ENCODE measurements at places on chromosomes 4 and X.
A peak's percentile ranks its signal among the peaks of the same experiment; 100 is the strongest.

DNA sequence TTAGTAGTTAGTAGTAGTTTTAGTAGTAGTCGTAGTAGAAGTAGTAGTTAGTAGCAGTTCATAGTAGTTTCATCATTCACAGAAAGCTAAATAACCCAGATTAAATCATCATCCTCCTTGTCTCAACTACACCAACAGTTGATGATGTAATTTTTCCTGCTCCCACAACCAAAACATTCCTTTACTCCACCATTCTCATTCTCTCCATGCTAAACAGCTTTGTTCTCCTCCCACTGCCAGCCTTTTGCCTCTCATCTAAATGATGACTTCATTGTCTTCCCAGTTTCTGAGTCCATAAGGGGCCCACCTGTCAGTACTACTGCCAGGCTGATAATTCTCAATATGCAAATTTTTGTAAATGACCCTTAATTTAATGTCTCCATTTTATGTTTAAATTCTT lies 68.9 kb downstream of the ARHGAP24 start:
- DNase-seq, result no peak

- DNase-seq, result no peak
These were observed 267.3 kb downstream of the DCTD start for GRCh38 chr4:182649698-182650477.

DNA sequence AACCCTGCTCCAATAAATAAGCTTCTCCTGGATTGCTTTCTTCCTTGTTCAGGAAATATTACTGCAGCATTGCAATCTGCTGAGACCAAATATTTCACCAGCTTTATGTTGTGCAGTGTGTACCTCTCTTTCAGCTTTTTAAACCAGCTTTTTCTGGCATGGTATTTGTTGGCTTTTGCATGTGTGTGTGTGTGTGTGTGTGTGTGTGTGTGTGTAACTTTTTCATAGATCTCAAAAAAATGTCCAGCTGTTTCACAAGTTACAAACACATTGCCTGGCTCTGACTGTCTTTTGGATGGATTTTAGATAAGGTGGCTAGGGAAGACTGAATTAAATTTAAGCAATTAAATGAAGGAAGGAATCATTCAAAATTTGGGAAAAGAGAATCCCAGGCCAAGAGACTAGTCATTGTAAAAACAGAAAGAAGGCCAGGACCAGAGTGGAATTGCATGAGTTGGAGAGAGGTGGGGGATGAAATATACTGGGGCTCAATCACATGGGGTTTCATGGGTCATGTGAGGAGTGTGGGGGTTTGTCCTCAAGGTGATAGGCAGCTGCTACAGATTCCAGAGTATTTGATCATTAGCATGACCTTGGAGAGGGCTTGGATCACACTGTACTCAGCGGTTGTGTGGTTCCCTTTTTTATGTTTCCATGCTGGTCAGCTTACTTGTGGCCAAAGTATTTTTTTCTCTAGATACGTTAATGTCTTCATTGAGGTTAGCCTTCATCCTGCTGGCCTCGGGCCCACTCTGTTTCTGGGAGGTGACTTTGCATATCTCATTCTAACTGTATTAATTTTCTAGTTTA lies 357.7 kb upstream of the BOD1L1 start:
- DNase-seq, result no peak

GRCh38 chrX:66756717-66757116 lies 117.8 kb upstream of the EDA2R start:
- no peak for DNase-seq

DNA sequence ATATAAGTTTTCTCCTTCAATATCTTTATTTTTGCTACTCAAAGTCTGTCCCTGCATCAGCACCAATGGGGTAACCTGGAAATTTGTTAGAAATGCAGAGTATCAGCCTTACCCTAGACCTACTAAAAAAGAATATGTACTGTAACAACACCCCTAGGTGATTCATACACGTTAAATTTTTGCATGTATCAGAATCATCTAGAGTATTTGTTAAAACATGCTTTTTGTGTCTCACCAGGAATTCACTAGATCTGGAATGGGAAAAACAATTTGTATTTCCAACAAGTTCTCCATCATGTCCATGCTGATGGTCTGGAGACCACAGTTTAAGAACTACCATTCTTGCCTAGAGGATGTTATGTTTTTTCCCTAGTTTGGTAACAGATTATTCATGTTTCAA lies 196.0 kb upstream of the EDNRA start:
- no peak for DNase-seq

GRCh38 chr4:1172228-1172851 lies at the start of gene SPON2:
Gene SPON2 (minus strand): TSS chr4:1172583.
- no peak for DNase-seq

DNA sequence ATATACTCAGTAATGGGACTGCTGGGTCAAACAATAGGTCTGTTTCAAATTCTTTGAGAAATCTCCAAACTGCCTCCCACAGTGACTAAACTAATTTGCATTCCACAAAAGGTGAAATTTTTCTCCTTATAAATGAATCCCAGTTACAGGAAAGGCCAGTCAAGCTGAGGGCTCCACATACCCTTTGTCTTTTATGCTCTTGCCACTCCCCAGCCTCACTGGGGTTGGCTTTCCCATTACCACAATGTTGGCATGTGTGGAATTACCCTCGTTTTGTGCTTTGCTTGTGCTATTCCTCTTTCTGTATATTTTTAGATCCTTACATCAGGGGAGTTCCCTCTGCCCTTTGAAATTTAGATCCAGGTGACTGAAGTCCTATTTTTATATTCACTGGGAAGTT lies 220.2 kb upstream of the LCORL start:
- DNase-seq, result no peak

- no peak for DNase-seq
These were observed 18.8 kb upstream of the TMEM131L start for GRCh38 chr4:153447175-153447905.

GRCh38 chr4:89834486-89835209 lies 2.3 kb downstream of the SNCA start:
- DNase-seq, result no peak

DNA sequence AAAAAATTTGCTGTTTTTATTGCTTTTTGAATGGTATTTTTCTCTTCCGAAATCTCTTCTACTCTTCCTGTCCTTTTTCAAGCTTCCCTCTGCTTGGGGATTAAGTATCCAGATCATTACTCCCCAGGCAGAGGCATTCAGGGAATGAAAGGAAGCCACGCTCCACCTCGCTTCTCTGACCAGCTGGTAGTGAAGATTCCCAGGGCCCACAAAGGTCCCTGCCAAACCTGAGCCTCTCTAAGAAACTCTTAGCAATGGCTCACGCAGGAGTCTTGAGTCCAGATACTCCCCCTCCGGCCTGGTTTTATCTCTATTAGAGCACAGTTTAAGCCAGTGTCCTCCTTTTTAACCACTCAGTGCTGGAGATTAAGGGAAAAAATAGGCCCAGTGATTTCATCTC lies 51.4 kb upstream of the SOD3 start:
- DNase-seq, result no peak

GRCh38 chr4:126611900-126612299 lies 1020.9 kb upstream of the INTU start:
- no peak for DNase-seq

DNA sequence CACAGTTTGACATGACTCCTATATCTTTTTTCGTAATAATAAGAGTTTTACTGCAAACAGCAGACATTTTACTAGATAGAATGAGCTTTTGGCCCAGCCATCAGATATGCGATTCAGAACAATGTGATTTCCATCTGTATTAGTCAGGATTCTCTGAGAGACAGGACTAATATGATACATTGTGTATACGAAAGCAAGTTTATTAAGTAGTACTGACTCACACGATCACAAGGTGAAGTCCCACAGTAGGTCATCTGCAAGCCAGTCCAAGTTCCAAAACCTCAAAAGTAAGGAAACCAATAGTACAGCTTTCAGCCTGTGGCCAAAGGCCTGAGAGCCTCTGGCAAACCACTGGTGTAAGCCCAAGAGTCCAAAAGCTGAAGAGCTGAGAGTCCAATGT lies 24.1 kb downstream of the CXCL8 start:
- DNase-seq, result no peak

DNA sequence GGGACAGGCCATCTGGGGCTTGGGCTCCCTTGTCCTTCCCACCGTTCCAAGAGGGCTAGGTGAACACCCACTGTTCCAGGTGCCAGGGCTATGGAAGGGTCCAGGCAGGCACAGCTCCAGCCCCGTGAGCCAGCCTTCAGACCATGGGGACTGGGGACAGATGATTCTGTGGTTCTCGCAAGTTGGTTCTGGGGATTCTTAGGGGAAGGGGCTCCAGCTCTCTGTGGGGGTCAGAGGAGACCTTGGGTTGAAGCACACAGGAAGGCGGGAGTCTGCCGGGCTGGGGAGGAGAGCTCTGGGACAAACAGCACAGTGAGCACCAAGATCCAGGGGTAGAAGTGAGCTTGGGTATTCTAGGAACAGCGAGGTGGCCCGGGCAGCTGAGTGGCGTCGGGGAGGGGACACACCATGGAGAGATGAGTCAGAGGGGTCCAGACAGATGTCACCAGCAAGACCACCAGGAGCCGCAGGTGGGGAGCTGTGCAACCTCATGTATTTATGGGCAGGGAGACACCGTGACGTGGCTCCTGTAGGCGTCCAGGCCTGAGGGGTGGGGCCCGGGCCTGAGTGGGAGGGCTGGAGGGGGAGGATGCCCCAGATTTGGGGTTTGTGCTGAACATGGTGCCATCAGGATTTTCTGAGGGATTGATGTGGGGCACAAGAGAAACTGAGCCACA lies 48.8 kb upstream of the HMX1 start:
- no peak for DNase-seq

DNA sequence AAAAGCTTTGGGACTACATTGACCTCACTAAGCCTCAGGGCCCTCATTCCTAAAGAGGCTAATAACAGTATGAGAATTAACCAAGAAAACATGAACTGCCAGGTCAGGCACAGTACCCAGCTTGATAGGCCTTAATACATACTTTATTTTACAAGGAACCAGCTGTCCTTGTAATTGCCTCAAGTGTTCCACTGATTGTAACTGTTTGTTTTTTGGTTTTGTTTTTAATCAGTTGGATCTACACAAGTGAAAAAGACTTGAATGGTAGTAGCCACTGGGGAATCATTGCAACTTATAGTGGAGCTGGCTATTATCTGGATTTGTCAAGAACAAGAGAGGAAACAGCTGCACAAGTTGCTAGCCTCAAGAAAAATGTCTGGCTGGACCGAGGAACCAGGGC lies 35.6 kb downstream of the PKD2 start:
- no peak for DNase-seq

- DNase-seq, result no peak
These were observed 2.0 kb upstream of the PCDH19 start for GRCh38 chrX:100411802-100412715.

DNA sequence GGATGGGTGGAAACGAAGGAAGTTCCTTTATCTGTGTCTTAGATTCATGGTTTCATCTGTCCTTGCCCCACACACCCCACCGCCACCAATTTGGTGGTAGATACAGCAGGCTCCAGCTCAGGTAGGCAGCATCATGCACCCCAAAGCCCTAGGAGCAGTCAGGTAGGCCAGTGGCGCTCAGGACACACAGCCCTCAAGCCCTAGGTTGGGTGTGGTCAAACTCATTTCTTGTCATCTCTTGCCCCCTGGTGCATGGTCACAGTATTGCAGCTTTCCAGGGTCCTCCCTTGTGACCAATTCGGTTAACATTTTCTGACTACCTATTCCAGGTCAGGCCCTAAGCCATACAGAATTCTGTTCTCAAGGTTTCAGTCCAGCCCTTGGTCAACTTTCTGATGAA lies 14.5 kb upstream of the PRRG3 start:
- peak; percentile 3 for DNase-seq

DNA sequence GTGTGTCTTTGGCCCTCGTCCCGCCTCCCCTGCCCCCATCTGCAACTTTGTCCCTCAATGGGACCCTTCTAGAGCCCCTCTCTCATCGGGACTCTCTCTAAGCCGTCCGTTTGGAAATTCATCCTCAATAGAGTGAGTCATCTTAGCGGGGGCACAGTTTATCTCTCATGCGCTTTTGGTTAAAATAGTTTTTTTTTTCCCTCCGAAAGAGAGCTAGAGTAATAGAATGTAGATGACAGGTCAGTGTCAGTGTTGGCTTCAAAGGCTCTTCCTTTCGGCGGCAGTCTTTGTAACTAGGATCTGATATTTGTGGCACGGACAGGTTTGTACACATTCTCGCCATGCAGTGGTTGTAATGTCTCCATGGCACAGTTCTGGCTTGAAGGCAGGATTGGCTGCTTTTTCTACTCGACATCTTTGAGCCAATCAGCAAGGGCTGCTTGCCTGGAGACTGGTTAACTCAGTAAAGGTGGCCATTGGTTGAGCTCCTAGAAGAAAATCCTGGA lies 989 bp downstream of the N4BP2 start:
- DNase-seq, result peak; percentile 22

DNA sequence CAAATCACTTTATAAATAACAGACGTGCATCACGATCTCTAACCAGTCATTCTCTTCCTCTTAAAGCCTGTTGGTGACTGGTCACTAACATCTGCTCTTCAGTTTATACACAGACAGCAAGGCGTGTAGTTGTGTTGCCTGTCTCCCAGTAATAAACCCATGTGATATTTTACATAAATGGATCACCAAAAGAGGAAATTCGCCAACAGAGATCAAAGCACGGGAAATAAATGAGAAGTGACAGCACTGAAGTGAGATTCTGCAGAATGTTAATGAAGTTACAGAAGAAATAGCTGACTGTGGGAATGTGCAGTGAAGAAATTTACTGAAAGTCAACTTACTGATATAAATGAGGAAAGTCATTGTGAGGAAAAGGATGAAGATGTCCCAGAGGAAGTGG lies 47.0 kb downstream of the AFF1 start:
- no peak for DNase-seq

- DNase-seq, result no peak
These were observed 46.3 kb downstream of the STARD8 start for GRCh38 chrX:68693481-68694434.

- DNase-seq, result no peak
These were observed 37.8 kb downstream of the NALF2 start for GRCh38 chrX:69541956-69542355.

DNA sequence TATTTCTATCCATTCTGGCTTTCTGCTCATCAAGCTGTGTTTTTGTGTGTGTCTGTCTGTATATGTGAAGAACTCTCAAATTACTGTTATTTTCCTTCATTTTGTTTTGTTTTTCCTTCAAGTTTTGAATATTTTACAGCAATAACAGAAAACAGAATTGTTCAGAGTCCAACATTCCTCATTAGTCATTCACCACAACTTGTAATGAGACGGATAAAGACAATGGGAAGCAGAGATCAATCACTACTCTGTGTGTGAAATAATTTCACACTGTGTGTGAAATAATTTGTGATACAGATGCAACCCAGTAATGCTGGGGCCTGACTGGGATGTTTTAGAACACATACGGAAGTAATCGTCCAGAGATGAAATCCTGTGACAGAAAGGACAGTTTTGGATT lies 55.2 kb downstream of the HPGD start:
- no peak for DNase-seq

DNA sequence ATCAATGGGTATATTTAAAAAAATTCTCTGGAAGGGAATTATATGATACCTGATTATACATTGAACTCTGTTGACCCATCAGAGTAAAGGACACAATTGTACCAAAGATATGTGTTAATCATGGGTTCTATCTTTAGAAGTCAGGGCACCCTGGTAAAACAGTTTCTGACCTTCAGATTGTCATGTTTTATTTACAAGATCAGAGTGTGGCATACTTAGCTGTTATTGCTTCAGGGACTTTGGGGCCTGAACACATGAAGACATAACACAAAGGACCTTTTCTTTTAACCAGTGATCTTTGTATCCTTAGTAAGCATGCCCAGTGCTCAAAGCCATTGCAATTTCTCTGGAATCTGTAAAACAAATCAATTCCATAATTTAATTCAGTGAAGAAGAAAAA lies 204.8 kb upstream of the RPS6KA3 start:
- DNase-seq, result no peak

- no peak for DNase-seq
These were observed 395.5 kb upstream of the BOD1L1 start for GRCh38 chr4:14023036-14023435.

Data from stimulated activated CD4-positive, alpha-beta T cell treated with anti-CD3 and anti-CD28 coated beads, Interleukin-15, amount 100 ng/mL, for 1 hour (primary cell).